ENCODE measurements at places on chromosomes 7 and 10.

- no peak for DNase-seq
Measured at GRCh38 chr7:11130012-11130411, 156.3 kb downstream of the PHF14 start.

- no peak for DNase-seq
Measured at GRCh38 chr10:1034758-1035157, 9.1 kb upstream of the IDI2 start.

DNA sequence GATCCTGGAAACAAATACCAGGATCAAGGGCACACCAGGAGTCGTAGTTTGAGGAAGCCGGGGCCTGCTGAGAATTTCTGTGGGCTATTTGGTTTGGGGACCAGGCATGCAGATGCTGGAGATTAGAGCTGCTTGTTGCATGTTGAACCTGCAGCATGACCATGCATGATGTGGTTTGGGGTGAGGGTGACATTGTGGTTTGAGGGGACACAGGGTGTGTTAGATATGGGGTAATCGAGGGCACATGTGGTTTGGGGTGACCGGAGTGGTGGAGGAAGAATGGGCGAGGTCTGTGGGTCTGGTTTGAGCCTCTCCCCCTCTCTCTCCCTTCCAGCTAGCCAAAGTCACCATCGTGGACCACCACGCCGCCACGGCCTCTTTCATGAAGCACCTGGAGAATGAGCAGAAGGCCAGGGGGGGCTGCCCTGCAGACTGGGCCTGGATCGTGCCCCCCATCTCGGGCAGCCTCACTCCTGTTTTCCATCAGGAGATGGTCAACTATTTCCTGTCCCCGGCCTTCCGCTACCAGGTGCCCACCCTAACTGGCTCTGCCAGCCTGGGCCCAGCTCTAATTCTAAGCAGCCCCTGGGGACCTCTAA, 10.2 kb downstream of the NOS3 start:
- DNase-seq: no peak

- DNase-seq: no peak
Measured at GRCh38 chr7:88455696-88456095, 149.0 kb upstream of the STEAP4 start.

- DNase-seq: no peak
Measured at GRCh38 chr10:77869626-77870420, 56.7 kb downstream of the DLG5 start.

- DNase-seq: no peak
Measured at GRCh38 chr10:119737039-119737663, 11.3 kb downstream of the INPP5F start.

DNA sequence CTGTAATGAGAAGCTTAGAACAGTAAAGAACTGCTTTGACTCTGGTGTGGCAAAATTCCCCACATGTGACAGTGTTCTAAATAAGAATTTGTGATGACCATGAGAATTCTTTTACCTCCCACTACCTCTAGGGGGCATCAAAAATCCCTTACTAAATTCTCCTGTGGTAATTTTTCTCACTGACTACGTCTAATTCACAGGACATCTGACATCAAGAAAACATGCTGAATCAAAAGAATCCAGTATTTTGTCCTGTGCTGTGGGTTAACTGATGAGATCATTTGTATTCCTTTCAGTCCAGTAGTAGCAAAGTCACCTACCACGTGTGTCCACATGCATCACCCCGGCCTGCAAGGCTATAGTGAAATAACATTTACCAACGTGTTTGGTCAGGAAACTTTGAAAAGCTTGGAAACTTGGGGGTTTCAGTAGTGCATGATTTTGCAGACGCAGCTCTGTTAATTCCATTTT, 103.8 kb downstream of the ATE1 start:
- DNase-seq: no peak

- peak; percentile 18 for DNase-seq
Measured at GRCh38 chr10:132749371-132749795, 36.6 kb downstream of the NKX6-2 start.

All from renal cortex interstitium (tissue), 15 donors.